Left lung (tissue), 14 donors: ENCODE measurements at places on chromosomes 6 and 20. TPM values are rescaled to one million over a fixed set of nuclear protein-coding genes. Genes with fewer than 3 reads are reported as not detected.

The GSTA2 gene
- 0.13 TPM for polyA plus RNA-seq

DNA sequence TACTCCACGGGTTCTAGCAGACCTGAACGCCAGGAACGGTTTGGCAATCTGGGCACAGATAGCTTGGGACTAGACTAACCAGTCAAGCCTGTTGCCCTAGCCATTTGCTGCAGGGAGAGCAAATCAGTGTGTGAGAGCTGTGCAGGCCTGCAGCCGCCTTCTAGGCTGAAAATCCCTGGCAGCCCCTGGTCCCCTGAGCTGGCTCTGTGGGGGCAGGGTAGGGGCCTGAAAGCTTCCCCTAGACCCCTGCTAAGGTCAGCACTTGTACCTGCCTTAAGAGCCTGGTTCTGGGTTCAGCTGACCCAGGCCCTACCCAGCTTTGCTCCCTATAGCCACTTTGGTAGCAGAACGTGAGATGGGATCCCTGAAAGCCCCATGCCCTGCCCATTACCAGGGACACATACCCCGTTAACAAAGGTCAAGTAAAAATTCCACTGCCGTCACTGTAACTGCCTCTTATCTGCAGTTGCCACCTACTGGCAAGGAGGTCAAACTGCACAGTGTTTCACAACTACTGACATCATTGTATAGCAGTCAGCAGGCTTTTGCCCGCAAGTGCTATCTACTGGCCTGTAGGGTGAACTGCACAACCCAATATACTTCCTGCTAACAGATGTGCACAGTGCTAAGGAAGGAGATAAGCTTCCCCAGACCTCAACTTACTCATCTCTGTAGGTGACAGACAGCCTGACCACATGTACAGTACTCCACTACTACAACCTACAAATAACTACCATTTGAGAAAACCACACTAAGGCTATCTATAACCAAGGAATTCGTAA, 95.1 kb upstream of the OLIG3 start:
- DNase-seq, result no peak

DNA sequence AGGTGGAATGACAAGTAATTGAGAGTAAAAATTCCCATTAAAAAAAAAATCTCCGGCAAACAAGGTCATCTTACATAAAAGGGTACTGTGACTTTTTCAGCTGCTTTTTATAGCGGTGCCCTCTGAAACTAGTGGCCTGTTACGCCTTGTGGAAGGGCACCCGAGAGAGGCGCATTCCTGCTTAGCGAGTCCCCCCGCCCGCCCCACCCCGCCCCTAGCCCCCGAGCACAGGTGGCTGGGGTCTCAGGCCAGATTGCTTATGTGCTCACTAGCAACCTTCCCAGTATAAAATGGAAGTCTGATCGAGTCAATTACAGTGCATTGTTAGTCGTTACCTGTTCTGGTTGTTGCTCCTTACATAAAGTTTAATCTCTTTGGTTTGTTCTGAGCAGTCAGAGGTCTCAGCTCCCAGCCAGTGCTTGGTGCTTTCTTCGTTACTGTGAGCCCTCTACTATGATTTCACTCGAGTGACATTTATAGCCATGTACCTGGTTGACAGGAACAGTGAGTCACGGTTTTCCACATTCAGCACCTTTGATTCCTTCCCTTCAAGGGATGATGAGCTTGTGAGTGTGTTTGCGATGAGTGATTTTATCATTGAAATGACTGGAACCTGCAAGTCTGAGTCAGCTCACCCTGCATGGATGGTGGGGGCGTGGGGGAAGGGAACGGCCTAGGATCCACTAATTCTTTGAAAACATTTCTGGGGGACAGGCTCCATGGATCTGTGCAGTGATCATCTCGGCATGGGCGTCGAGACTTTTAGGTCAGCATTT, 47.6 kb downstream of the ZDHHC14 start:
- DNase-seq, result no peak

- DNase-seq, result no peak
Measured at GRCh38 chr6:96787846-96788580, 49.3 kb downstream of the GPR63 start.

DNA sequence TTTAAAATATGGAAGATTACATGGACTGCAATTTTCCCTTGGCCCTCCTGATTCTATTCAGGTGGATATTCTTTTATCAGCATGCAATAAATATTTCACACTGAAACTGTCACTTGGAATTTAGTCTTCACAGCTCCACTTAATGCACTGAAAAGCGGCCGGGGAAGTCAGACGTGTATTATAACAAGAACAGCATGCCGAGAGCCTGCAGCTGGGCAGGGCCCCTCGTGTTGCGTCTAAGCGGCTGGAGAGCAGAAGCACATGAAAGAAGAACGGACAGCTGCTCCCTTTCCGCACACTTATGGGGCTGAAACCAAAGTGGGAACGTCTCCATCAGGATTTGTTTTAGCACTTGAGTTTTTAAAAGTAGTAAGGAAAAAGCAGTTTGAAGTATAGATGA, 57.2 kb downstream of the LYRM4 start:
- no peak for DNase-seq

DNA sequence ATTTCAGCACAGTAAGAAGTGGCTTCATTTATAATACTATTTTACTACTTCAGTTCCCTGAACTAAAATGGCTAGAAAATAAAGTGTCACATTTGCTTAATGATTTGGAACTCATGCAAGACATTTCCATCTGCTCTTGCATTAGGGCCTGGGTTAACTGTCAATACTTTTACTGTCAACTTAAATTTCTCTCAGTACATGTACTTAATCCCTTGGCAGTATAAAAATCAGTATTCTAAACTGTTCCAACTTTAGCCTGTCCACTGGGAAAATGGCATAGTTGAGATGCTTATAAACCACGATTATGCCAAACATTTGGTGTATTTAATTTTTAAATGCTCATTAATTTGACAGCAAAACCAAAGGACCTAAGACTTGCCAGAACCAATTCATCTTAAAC, 154.5 kb downstream of the ASCC3 start:
- DNase-seq, result no peak
